T-cell (primary cell): ENCODE measurements at places on chromosomes 3 and 15.

GRCh38 chr3:10194328-10195071 is 29.8 kb downstream of the IRAK2 start:
- H3K36me3 ChIP-seq = no peaks in the 10 kb centered on the region
- peak overlapping the region; percentile 96 for H3K27ac ChIP-seq
- peak; percentile 36 for DNase-seq
- no peaks in the 10 kb centered on the region for H3K27me3 ChIP-seq
- peak overlapping the region; percentile 5 for H3K4me3 ChIP-seq

DNA sequence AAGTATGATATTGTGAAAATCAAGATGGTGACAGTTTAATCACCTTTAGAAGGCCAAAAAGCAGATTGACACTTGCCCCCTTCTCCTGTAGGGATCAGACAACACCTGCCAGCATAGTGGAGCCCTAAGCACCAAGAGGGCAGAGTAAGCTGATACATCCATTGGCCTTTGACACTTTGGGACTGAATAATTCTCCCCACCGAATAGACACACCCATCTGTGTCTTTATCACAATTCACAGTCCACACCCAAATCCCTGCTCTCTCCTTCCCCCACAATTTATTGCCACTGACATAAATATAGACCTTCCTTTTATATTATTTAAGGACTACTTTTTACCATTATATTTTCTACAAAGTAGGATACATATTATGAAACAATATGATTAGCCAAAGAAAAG is 3.1 kb upstream of the WDR49 start:
- H3K27ac ChIP-seq = no peak overlapping the region
- no peak for DNase-seq
- no peaks in the 10 kb centered on the region for H3K36me3 ChIP-seq

DNA sequence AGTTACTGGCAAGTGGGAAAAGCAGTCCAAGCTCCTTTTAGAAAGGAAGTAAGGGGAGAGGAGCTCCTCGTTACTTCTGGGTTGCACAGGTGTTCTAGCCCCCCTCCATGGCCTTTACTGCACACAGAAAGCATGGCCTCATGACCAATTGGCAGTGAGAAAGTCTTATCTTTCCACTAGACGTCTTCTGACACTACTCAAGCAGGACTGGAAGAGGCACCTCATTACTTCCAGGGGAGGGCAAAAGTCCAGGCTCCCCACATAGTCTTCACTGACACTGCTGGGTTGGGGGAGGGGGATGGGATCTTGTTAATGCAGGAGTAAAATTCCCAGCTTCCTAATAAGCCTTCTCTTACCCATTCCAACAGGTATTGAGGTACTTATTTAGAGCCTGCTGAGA is 27.6 kb upstream of the TM2D3 start:
- H3K27ac ChIP-seq = no peak overlapping the region
- no peaks in the 10 kb centered on the region for H3K27me3 ChIP-seq
- no peak overlapping the region for H3K4me3 ChIP-seq
- DNase-seq = no peak

- H3K27ac ChIP-seq = no peak overlapping the region
- no peaks in the 10 kb centered on the region for H3K4me1 ChIP-seq
- no peak for DNase-seq
- no peaks in the 10 kb centered on the region for H3K36me3 ChIP-seq
These were observed 5.9 kb downstream of the CYP19A1 start for GRCh38 chr15:51332206-51333147.

GRCh38 chr3:173912126-173912525 is 514.6 kb downstream of the NLGN1 start:
- no peak overlapping the region for H3K4me3 ChIP-seq
- no peaks in the 10 kb centered on the region for H3K36me3 ChIP-seq
- no peaks in the 10 kb centered on the region for H3K27me3 ChIP-seq
- H3K4me1 ChIP-seq = no peaks in the 10 kb centered on the region
- DNase-seq = no peak
- no peak overlapping the region for H3K27ac ChIP-seq

DNA sequence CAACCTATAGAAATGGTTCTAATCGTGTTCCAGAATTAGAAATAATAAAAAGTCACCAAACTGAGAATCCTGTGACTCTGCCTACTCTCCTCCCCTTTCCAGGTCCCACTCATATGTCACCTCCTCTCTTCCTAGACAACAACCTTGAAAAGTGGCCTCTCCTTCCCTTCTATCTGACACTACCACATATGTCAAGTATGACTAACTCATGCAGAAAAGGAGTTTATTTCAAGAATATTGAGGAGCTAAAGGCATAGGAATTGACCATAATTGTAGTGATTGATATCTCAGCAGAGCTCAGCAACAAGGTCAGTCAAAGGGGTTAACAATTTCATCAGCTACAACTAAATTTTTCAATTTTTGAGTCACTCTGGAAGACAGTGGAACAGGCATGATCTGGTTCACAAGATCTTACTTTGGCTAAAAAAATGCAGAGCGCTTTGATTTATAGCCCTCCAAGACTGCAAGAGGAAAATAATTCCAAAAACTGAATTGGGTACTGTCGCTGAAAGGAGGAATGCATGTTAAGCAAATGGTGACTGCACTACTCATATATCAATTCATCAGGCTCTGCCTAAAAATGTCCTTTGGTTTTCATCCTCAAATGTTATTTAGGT is 160.6 kb upstream of the ARHGEF26 start:
- H3K27me3 ChIP-seq = no peaks in the 10 kb centered on the region
- H3K4me3 ChIP-seq = no peak overlapping the region
- H3K27ac ChIP-seq = no peak overlapping the region
- no peaks in the 10 kb centered on the region for H3K4me1 ChIP-seq
- no peak for DNase-seq

DNA sequence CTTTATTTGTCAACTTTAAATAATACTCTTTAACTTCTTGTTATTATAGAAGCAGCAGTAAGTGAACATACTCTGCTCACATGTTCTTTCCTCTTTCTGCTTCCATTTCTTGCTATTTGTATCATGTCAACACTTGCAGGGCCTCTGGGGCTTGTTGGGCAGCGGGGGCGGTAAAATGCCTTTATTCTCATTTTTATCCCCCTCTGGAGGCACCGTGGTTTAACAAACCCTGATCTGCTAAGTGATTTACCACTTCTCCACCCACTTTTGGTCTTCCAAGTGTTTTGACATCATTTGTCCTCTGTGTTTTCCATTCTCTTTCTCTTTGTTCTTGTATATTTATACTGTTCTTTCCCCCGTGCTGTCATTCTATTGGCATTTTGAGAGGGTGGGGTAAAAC is 33.9 kb downstream of the SCN10A start:
- H3K4me1 ChIP-seq = no peaks in the 10 kb centered on the region
- no peak for DNase-seq
- no peak overlapping the region for H3K27ac ChIP-seq
- peaks cover 2% of the 10 kb centered on the region for H3K27me3 ChIP-seq
- no peaks in the 10 kb centered on the region for H3K36me3 ChIP-seq

DNA sequence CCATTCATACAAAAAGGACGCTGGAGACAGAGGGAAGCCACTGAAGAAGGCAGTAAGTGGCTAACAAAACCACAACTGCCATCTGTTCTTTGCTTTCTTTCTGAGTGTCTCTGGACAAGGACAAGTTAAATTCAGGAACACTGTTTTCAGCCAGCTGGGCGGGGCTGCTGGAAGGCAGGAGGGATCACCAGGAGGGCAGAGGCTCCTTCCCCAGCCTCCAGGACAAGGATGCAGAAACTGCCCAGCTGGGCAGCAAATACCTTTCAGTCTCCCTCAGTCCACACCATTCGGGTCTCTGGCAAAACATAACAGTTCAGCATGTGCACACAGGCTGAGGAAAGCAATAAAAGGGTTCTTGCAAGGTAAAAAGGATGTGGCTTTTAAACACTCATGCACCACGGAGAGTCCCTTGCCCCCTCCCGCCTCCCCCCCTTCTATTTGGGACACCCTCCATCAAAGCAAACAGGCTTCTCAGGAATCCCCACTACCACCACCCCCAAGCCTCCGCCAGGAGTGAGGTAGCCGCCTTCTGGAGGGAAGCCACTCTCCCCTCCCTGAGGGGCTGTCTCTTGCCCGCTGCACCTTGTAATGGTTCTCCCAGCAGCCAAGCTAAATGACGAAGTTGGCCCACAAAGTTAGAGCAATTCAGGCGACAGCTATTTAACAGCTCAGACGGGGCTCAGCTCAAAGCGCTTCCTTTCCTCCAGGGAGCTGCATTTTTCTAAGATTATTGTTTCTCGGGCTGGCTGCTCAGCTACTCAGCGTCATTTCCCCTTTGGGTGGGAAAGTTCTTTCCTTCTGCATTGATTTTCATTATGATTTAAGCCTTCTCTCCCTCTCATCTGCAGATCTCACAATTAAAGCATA is 3.8 kb downstream of the HEG1 start:
- H3K36me3 ChIP-seq = peaks cover 3% of the 10 kb centered on the region
- H3K4me1 ChIP-seq = peaks cover 43% of the 10 kb centered on the region
- peak overlapping the region; percentile 27 for H3K4me3 ChIP-seq
- peaks cover under 1% of the 10 kb centered on the region for H3K27me3 ChIP-seq
- DNase-seq = peak; percentile 74

- no peaks in the 10 kb centered on the region for H3K27me3 ChIP-seq
- H3K27ac ChIP-seq = no peak overlapping the region
- H3K4me3 ChIP-seq = no peak overlapping the region
- H3K4me1 ChIP-seq = no peaks in the 10 kb centered on the region
- DNase-seq = no peak
- H3K36me3 ChIP-seq = peaks cover 3% of the 10 kb centered on the region
These were observed 45.7 kb downstream of the ZFAND6 start for GRCh38 chr15:80105193-80105592.

- H3K36me3 ChIP-seq = no peaks in the 10 kb centered on the region
- DNase-seq = no peak
- H3K4me3 ChIP-seq = no peak overlapping the region
These were observed 64.9 kb downstream of the LRRC3B start for GRCh38 chr3:26687466-26687865.

DNA sequence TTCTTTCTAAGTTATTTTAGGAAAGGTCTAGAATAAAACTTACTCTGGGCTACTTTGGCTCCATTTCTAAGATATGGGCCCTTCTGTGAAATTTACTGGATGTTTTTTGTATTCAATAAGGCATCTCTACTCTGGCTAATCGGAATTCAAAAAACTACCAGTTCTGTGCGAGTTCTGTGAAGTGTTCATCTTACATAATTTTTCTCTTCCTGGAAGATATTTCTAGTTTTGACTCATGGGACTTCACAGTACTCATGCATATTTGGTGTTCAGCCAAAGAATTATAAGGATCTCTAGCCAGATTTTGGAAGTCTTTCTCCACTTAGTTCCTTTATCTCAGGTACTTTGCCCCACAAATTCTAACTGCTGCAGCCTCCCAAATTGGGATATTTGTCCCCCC is 46.4 kb upstream of the MBNL1 start:
- H3K4me1 ChIP-seq = peaks cover 2% of the 10 kb centered on the region
- H3K27ac ChIP-seq = peak overlapping the region; percentile 63
- no peaks in the 10 kb centered on the region for H3K36me3 ChIP-seq
- no peak overlapping the region for H3K4me3 ChIP-seq
- DNase-seq = no peak
- H3K27me3 ChIP-seq = no peaks in the 10 kb centered on the region

- H3K4me3 ChIP-seq = no peak overlapping the region
- H3K27me3 ChIP-seq = no peaks in the 10 kb centered on the region
- no peak for DNase-seq
- no peak overlapping the region for H3K27ac ChIP-seq
These were observed 1071.6 kb downstream of the PLOD2 start for GRCh38 chr3:145089337-145089736.

GRCh38 chr15:57873564-57874209 is 167.2 kb downstream of the POLR2M start:
- no peak for DNase-seq
- H3K4me3 ChIP-seq = no peak overlapping the region
- no peaks in the 10 kb centered on the region for H3K36me3 ChIP-seq
- no peaks in the 10 kb centered on the region for H3K4me1 ChIP-seq

DNA sequence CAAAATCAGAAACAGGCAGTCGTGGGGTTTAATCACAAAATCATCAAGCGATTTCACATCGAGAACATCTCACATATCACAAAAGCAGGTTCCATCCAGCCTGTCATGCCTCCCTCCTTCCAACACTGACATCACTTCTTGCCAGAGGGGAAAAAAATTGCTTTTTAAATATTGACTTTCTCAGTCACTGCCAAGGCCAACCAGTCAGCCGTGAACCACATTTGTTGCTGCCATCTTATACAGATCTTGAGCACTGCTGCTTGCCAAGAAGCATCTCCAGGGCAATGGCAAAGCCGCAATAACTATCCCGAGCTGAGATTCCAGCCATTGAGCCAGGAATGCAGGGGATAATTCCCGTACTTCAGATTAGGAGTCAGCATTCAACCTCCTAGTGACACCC is 174.6 kb downstream of the ANXA2 start:
- H3K4me3 ChIP-seq = no peak overlapping the region
- no peaks in the 10 kb centered on the region for H3K4me1 ChIP-seq
- peaks cover 2% of the 10 kb centered on the region for H3K27me3 ChIP-seq
- no peak overlapping the region for H3K27ac ChIP-seq
